Activated CD4-positive, alpha-beta T cell treated with anti-CD3 and anti-CD28 coated beads, Interleukin-2, amount 50 U/mL, for 24 hours (primary cell): ENCODE measurements at places on chromosomes 6 and 20.

DNA sequence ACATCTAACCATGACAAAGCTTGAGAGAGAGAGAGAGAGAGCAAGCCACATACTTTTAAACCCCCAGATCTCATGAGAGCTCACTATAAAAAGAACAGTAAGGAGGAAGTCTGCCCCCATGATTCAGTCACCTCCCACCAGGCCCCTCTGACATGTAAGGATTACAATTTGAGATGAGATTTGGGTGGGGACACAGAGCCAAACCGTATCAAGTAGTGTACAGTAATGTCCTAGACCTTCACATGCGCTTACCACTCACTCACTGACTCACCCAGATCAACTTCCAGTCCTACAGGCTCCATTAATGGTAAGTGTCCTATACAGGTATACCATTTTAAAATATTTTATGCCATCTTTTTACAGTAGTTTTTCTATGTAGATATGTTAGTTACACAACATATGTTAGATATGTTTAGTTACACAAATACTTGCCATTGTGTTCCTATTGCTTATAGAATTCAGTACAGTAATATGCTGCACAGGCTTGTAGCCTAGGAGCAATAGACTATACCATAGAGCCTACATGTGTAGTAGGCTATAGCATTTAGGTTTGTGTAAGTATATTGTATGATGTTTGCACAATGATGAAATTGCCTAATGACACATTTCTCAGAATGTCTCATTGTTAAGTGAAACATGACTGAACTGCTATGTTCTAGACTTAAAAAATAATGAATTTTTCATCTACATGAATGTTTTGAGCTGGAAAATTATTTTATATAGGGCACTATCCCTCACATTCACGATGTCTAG, 11.7 kb downstream of the TSPYL1 start:
- no peak for DNase-seq

DNA sequence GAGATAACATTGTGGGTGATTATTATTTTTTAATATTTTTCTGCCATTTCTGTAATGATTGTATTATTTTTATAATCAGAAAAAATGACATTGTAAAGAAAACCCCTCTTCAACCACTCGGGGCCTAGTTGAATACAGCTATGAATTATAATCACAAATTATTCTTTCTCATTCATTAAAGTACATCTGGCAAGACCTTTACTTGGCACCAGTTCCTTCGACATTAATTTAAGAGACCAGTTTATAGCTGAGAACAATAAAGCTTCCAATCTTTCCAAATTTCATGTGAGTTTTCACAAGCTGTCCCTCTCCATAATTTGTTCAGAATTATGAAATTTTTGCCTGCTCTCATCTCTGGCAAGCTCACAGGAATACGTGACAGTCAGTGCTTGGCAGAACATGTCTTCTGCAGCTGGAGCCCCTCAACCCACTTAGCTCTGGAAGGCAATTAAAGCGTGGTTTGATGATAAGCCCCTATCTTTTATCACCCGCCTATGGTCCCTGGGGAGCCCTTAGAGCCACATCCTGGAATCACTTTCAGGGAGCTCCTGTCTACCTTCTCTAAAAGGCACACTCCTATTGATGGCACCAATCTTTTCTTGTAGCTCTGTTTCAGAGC, 237.2 kb upstream of the PRND start:
- no peak for DNase-seq

DNA sequence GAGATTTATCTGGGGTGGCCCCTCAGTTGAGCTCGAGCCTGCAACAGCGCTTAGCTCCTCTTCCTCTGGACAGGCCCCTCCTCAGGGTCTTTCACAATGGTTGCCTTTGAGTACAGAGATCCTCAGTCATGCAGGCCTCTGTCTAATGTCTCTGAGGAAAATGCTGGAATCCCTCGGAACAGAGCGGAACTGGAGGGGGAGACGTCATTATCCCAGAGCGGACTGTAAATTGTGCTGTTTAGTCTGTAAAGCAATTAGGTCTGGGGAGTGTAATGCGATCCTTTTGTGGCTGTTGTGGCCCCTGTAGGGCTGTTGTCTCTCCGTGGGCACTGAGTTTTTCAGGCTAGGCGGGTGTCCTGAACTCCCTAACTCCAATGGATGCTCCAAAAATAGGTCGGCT, 15.0 kb upstream of the DAAM2 start:
- DNase-seq, result no peak

DNA sequence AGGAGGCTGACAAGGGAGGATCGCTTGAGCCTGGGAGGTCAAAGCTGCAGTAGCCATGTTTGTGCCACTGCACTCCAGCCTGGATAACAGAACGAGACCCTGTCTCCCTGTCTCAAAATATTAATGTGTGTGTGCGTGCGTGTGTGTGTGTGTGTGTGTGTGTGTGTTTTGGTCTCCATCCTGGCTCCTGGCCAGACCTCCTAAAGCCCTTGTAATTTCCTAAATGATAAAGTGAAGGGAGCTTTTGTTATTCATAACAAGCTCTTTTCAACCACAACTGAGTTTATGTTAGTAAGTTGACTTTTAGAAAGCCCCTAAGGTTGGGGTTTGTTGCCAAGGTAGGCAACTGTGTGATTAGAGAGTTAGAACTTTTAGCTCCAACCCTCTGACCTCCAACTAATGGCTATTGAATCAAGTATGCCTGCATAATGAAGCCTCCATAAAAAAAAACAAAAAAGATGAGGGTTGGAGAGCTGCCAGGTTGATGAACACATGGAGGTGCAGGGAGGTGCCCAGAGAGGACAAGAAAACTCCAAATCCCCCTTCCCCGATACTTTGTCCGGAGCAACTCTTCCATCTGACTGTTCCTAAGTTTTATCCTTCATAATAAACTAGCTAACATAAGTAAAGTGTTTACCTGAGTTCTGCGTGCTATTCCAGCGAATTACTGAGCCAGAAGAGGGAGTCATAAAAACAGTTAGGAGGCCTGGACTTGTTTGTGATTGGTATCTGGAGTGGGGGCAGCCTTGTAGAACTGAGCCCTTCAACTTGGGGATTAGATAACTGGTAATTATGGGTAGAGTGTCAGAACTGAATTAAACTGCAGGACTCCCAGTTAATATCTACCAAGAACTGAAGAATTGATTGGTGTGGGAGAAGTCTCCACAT, 5.3 kb upstream of the AIF1 start:
- no peak for DNase-seq

DNA sequence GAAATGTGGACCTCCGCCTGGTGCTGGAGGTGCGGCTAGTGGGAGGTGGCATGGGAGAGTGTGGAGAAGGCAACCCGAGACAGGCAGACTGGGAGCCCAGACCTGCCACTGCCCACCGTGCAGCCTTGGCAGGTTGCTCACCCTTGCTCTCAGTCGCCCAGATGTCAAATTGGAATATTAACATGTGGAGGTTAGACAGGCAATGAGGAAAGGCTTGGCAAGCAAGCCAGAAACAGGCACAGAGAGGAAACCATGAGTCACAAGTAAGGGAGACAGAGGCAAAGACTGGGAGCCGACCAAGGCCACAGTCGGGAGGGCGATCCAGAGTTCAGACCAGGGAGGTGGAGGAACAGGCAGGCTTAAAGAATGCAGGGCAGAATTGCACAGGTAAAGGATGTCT, 178.2 kb downstream of the FOXC1 start:
- no peak for DNase-seq

- DNase-seq, result no peak
These were observed 527.9 kb downstream of the DHX35 start for GRCh38 chr20:39489986-39490560.

DNA sequence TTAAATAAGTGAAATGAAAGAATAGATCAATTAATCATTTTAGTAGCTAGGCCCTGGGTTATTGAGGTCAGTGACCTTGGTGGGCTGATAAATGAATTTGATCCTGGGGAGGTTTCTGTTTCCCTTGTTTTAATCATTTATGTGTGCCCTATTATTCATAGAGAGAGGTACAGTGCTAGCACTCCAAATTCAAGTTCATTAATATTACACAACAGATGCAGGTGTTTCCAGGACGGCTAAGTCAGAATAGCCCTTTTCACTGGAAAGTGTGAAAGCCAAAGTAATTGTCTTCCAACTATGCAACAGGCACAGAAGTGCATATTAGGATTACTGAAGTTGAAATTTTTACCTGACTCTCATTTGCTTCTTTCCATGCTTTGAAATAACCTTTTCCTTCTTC, 61.7 kb upstream of the SGK1 start:
- no peak for DNase-seq

- DNase-seq, result no peak
These were observed 218.8 kb upstream of the FLRT3 start for GRCh38 chr20:14556206-14556605.

GRCh38 chr6:34562861-34563512, 6.9 kb upstream of the SPDEF start:
- no peak for DNase-seq

- DNase-seq, result no peak
These were observed 345.3 kb downstream of the CDKAL1 start for GRCh38 chr6:20879526-20879925.

DNA sequence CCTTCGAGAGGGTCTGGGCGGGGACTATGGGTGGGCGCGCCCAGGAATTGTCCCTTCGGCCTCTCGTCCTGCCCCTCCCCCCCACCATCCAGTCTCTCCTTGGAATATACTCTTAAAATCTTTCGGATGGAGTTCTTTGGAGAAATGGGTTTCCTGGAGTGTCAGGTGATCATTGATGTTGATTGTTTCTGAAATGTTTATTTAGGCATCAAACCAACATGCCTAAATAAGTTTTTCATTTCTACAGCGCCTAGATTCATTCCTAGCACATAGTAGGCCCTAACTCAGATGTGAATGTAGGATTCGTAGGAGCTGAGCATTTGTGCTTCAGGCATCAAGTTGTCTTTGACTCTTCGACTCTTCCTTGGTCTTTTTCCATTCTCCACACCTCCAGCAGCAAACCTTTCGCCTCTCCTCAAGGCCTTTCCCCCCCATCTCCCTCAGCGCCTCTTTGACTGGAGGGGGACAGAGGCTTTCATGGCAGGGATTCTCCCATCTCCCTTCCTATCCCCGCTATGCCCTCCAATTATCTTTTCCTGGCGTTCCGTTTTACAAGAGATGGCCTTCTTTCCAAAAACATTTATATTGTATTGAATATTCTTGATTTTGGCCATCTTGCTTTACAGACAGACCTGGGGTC, 610 bp downstream of the CASP8AP2 start:
- no peak for DNase-seq

- no peak for DNase-seq
These were observed 367.6 kb downstream of the THBS2 start for GRCh38 chr6:168885751-168886742.

DNA sequence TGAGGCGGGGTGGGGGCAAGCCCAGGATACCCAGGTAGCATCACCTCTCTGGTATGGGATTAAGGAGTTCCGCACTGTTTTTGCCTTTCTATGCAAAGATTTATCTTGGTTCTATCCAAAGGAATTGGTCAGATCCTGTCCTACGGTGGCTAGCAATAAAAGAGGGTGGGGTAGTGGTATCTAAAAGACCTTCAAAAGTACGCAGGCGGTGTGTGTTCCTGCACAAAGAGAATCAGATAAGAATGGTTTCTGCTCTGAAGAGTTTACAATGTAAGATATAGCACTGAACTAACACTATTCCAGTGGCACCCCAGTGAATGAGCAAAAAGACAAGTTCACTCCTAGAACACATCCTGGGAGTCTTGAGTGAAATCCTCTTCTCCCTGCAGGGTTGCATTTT, 6.3 kb downstream of the MRPS18A start:
- no peak for DNase-seq

DNA sequence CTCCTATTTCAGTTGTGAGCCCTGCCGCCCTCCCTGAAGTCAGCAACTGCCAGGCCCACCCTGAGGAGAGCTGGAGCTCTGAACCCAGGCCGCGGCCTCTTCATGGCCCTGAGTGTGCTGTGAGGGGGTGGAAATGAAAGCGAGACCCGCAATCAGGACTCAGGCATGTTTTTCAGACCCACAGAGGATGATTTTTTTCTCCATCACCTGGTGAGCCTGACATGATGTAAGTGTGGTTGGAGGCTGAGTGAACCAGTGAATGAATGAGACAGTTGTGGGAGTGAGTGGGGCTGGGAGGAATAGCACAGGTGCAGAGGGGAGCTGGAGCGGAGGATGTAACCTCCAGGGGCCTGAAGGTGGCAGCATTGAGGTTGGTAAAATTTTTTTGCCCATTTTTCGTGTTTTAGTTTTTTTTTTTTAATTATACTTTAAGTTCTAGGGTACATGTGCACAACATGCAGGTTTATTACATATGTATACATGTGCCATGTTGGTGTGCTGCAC, 18.3 kb downstream of the RAET1L start:
- no peak for DNase-seq

DNA sequence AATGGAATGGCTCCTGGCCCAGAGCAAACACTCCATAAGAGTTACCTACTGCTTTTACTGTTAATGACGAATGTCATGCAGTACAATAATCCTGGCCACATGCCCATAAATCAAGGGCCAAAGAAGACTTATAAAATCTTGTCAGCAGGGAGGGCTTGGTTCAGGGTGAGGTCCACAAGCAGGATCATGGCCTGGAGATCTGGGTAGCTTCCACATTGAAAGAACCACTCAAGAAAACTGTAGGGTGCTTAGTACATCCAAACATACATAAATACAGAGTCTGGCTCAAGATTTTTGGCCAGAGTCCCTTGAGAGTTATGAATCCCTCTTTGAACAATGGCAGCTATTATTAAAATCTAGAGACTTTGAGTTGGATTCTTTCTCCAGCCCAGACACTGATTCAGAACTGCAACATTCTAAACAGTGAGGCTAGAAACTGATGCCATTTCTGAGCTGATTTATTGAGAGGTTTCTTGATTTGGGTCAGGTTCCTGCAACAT, 188.7 kb downstream of the CDC5L start:
- no peak for DNase-seq

DNA sequence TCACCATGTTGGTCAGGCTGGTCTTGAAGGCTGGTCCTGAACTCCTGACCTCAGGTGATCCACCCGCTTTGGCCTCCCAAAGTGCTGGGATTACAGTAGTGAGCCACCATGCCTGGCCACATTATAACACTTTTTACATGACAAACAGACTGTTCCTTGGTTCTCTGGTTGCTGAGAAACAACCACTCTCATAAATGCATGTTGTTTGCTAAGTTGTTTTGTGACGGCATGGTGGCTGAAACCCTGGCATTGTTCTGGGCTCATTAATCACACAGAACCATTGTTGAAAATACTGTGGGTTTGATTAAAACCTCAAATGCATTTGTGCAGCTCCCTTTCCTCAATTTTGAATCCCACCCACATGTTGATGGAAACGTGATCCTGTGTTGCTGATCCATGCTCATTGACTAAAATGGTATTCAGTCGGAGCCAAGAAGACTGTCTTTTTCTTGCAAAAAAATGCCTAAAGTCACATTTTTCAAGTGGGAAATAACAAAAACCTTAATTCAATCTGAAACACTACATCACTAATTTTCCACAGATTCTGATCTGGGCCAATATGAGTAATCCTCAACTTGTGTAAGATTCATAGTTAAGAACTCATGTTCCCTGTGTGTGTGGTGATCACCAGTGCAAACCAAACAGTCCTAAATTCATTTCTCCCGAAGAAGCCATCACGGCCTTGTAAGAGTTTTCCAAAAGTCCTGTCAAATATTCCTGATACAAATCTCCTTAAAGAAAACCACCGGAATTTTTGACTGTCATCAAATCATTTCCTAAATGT, 132.8 kb downstream of the FNDC1 start:
- DNase-seq, result no peak
